Gastrocnemius medialis (tissue), 4 donors: ENCODE measurements at places on chromosomes 11 and 22. TPM values are rescaled to one million over a fixed set of nuclear protein-coding genes. Genes with fewer than 3 reads are reported as not detected.

GRCh38 chr11:61480994-61481335 is 27.6 kb upstream of the LRRC10B start:
- DNase-seq, result no peak

DNA sequence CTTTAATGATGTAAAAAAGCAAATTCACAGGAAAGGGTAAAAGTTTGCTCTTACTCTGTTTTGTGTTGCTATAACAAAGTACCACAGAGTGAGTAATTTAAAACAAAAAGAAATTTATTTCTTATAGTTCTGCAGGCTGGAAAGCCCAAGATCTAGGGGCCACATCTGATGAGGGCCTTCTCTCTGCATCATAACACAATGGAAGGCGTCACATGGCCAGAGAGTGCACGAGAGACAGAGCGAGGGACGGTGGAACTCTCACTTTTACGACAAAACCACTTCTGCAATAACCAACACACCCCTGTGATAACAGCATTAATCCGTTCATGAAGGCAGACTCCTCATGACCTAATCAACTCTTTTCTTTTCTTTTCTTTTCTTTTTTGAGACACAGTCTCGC is 31.1 kb downstream of the CD6 start:
- DNase-seq, result no peak

DNA sequence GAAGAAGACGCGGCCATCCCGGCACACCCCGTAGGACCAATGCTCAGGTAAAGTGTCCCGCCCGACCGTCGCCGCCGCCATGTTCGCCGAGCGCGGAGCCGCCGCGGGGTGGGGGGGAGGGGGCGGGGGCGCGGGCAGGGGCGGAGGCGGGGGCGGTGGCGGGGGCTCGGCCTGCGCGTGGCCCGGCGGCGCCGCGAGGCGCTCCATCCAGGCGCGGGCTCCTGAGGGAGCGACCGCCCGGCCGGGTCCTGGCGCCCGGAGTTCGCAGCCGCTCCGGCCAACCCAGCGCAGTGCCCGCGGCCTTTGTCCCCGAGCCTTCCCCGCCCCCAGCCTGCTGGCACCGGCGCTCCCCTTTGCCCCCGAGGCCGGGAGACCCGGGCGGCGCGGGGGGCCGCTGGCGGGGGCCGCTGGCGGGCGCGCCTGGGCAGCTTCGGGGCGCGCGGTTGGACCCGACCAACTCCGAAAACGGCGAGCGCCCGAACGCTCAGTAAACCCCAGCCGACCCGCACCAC is at the start of gene PLEKHA7:
PLEKHA7 (minus strand) TSS at position 94 of the 512 bp plus-strand sequence; CDS start at position 81, 13 bp downstream.
- DNase-seq, result no peak

GRCh38 chr11:34254011-34254410 is 103.8 kb downstream of the ABTB2 start:
- DNase-seq, result no peak

GRCh38 chr11:69915151-69915500 is 95.9 kb upstream of the FGF3 start:
- no peak for DNase-seq

CNTF gene
- total RNA-seq, result 4.0 TPM
